ENCODE measurements at places on chromosomes 2 and 18.

- no peak for DNase-seq
Observed at GRCh38 chr2:100568989-100569388, 6.2 kb downstream of the PDCL3 start.

DNA sequence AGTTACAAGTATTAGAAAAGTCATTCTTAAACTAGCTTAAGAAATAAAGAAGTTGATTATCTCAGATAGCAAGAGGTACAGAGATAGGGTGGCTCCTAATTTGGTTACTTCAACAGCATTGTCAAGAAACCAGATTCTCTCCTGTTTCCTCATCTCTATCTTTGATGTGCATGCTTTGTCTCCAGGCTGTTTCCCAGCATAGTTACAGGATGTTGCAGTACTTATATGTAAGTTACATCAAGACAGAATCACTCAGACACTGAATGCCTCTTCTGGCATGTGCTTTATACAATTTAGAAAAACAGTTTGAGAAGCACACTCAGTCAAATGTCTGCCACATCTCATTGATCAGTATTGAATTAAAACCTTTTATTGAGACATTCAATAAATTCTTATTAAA, 189.5 kb upstream of the UBE2E3 start:
- no peak for DNase-seq

DNA sequence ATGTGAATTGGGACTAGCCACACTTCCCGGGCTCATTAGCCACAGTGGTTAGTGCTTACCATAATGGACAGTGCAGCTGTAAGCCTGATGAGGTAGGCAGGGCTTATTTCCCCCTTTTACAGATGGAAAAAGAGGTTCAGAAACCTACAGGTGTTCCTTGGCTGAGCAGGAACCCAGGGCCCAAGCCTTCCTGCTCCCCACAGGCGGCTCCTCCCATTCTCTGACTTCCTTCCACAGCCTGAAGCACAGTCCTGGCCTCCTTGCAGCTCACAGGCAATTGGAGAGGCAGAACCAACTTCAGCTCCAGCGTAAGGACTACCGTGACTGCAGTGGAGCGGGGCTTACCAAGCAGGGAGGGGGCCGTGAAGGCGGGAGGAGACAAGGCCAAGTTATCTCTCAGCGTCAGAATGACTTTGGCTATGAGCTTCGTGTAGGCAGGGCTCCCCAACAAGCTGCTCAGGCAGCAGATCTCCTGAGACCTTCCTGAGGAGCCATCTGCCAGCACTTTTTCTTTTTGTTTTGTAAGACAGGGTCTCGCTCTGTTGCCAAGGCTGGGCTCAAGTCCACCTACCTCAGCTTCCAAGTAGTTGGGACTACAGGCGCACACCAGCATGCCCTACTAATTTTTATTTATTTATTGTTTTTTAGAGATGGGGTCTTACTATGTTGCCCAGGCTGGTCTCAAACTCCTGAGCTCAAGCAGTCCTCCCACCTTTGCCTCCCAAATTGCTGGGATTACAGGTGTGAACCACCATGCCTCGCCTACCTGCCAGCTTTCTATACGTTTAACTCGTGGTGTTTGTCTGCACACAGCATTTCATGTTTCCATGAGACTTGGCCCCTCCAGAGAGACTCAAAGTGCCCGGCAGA, 34.2 kb upstream of the NT5DC4 start:
- no peak for DNase-seq

GRCh38 chr2:128380061-128380889, 61.6 kb upstream of the HS6ST1 start:
- no peak for DNase-seq

DNA sequence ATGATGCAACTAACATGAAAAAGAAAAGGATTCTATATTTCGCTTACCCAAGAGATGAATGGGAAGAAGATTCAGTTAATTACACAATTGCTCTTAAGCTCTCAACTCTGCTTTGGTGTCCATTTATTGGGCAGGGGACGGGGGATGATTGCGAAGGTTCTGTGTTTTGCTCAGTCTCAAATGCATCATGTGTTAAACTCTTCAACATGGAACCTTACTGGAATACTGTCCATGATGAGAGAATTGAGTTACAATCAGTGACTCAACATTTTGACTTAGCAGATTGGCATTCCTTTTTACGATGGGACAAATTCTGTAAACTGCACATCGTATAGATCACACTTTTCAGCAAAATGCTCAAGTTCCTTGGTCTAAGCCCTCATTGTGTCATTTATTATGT, 135.6 kb downstream of the RBMS1 start:
- DNase-seq, result no peak

- DNase-seq, result no peak
Observed at GRCh38 chr2:12716032-12716281, 779 bp upstream of the TRIB2 start.

- no peak for DNase-seq
Observed at GRCh38 chr2:238970553-238971081, 122.7 kb downstream of the TWIST2 start.

GRCh38 chr2:64243081-64244036, 99.1 kb upstream of the PELI1 start:
- DNase-seq, result no peak

DNA sequence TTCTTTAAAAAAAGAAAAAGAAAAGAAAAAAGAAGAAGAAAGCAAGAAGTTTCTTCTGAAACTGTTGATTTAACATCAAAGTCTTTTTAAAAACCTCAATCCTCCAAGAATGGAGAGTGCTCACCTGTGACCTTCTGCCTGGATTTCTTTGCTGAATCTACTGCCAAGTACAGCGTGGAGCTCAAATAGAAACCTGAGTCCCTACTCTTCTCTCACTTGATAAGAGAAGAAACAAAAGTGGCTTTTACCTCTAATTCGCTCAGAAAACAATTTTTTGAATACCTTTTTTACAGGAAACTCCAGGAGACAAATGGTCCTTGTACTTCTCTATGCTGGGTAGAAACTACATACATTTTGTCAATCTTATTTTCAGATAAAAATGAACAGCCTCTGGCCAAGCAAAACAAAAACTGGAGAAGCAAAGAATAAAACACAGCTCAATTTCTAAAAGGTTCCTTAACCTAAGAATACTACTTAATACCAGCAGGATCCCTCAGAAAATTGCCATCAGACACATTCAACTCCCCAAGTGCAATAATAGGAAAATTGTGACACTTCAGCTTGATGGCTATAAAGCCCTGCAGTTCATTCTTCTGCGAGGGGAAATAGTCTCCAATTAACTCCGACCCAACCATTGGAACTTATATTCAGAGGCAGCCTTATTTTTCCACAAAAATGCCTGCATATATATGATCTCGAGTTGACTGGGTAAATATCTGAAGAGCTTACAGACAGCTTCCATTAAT, 85.8 kb downstream of the GRB14 start:
- DNase-seq, result no peak

DNA sequence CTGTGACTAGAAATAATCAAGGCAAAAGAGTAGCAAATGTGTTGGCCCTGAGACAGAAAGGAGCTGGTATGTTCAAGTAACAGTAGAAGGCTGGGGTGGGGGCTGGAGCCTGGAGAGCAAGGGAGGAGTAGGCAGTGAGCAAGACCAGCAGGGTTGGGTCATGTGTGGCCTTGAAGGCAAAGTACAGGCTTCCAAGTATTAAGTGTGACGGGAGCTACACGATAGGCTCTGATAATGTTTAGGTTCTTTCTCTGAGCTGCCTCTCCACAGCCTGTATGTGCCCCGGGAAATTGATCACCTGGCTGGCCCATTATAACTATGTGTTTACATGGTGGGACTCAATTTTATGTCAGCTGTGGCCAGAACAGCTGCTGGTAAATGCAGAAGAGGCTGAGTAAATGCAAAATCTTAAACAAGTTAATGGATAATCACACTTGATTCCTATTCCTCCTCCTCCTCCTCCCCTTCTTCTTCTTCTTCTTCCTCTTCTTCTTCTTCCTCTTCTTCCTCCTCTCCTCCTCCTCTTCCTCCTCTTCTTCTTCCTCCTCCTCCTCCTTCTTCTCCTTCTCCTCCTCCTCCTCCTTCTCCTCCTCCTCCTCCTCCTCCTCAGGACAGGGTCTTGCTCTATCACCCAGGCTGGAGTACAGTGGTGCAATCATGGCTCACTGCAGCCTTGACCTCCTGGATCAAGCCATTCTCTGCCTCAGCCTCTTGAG, 9.3 kb downstream of the IL1F10 start:
- no peak for DNase-seq

DNA sequence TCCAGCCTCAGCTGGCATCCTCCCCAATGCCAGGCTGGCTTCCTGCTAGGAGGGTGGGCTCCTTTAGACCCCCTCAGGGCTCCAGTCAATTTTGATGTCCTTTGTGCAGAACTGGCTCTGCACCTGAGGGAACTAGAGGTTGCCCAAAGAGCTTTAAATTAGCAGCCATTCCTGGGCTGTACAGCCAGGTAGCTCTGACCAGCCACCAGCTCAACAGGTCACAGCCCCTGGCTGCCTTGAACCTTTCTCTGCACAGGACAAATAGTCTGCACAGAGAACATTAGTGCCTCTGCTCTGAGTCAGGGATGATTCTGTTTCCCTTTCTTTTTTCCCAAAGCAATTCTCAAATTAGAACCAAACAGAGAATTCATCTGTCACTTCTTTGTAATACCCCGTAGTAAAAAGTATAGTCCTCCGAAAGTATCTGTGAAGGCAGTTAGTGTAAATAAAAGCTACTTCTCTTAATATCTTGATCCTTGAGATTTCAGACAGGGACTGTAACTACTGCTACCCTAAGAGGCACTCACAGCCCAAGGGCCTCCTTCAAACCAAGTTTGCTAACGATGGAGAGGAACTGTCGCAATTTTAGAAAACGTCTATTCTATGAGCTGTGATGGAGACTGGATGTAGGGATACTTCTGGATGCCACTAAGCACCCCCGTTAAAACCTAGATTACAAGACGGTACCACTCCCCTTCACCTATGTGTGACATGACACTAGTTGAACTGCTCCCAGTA, 3.0 kb downstream of the TTC32 start:
- no peak for DNase-seq

DNA sequence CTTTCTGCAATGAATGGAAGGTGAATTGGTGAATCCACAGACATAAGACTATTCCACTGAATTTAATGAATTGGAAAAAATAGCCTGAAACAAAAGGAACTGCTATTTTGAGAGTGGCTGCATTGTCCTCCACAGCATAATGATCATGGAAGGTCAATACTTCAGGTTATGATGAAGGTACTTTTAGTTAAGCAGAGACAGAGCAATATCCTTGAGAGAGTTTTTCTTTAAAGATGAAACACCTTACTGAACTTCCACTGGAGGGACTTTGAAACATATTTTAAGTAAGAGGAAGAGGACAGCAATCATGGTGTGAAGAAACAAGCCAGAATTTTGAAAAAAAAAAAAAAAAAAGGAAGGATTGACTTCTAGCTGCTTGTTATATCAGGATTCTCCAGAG, 68.8 kb upstream of the DPP10 start:
- DNase-seq, result no peak

DNA sequence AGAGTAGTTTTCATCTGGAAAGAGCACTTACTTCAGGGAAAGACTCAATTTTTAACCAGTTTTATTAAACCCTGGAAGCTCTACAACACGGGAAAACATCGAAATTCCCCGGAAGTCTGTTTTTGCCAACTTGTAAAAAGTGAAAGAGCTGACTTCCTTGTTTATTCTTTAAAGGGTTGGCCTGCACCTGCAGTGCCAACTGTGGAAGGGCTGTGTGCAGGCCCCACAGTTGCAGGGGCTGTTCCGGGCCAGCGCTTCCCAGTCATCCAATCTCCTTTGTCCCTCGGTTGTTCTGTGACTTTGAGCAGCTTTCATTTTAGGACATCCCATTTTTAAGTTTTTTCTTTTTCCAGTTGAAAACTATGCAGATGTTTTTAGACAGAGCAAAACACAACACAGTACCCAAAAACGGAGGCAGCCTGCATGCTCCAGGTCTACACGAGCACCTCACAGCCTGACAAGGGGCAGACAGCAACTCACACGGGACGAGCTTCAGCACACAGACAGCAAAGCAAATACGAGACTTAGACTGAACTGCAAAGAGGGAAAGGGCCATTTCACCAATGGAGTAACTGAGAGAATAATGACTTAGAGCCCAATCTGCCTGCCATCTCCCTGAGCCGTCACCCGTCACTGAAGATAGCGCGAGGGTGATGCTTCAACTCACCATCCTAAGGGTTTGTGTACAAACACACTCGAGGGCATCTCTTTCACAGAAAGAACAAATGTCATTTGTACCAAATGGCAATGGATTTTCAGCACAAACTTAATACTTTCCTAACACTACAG, 70.6 kb downstream of the EMILIN2 start:
- no peak for DNase-seq

DNA sequence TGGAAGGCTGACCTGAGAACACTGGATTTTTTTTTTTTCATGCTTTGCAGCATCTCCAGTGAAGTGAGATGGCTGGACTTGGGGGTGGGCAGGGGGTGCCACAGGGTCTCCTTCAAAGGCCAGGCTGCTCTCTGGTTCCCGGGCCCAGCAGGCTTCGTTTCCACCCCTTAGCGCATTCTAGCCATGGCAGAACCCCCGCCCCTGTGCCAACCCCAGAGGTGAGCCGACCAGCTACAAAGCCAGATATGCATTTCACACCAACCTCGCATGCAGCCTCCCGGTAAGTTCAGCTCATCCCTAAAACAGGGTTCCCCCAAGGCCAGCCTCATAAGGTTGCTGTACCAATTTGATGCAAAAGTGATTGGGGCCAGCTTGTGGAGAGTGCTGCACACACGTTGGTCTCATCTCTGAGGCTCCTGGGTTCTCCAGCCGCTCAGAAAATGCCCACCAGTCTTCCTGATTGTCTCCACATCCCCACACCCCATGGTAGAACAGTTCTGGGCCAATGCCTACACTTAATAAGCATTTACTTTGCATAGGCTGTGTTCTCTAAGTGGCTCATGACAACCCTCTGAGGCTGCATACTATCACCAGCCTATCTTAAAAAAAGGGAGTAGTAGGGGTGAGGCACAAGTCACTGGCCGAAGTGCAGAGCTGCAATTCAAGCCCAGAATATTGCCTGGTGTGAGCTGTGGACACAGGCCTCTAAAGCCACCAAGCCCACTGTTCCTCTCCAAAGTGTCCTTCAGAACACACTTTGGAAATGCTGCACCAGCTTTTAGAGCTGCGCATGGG, 23.3 kb downstream of the SMAD7 start:
- no peak for DNase-seq

DNA sequence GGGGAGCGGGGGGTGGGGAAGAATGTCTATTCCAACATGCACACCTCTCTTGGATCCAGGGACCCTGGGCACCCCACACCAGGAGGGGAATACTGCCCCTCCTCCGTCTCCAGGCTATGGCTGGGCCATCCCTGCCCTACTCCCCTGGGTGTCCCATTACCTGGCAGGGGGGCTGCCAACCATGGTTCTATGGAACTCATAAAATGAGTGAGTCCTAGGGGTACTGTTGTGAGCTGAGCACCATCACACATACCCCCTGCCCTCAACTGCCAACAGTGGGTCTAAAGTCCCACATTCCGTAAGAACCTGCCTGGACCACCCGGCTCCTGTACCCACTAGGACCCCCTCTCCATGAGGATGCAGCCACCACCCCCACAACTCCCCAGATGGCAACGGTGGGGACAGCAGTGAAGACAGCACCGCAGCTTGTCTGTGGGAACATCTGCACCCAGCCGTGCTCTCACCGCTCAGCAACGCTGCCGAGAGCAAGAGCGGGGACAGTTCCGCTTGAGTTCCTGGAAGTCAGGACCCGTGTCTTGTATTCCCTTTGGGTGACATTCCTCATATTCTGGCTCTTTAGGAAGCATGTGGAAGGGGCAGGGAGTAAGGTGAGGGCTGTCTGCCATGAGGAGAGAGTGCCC, 41.5 kb downstream of the BIN1 start:
- no peak for DNase-seq
